ENCODE measurements at places on chromosomes 7 and 10. TPM values are rescaled to one million over a fixed set of nuclear protein-coding genes. Genes with fewer than 3 reads are reported as not detected.

DNA sequence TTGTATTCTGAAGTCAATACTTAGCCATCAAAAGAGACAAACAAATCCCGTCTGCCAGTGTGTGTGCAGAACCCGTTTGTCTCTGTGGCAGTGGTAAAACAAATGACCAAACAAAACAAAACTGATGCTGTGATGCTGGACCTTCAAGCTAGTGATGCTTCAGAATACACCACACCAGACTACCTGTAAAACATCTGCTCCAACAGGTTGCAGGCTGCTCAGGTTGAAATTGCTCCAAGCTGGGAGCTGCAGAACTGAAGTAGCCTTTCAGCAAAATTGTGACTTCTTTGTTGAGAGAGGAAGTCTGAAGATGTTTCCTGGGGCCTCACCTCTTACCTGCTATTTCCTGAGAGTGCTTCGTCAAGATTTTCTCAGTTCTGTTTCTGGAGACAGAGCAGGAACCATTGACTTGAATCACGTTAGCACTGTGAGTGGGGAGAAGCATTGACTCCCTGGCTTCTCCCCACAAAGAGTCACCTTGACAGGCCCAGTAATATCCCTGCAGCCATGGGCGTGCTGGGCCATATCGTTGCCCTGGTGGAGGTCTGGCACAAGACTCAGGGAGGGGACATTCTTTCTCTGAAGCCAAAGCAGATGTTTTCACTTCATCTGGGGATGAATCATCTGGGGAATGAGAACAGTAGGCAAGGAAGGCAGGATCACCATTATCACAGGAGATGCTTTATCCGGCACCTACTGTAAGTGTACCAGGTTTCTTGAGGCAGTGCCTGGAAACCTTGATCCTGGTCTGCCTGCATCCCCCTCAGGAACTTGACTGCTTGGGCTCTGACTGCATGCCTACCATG, 80.2 kb downstream of the RBM20 start:
- DNase-seq = no peak

- DNase-seq = no peak
Observed at GRCh38 chr10:43880160-43880559, 231.5 kb upstream of the ZNF32 start.

DNA sequence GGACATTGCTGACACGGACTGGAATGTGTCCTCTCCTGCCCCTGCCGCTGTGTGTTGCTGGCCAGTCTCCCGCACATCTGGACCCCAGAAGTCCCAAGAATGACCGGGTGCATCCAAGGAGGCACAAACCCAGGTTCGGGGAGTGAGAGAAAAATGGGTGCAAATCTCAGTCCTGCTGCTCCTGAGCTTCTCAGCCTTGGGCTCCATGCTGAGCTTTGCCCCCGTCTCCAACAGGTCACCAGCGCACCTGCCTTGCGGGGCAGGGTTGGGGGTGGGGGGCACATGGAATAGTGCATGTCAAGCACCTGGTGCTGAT, 6.0 kb upstream of the NANOS1 start:
- no peak for DNase-seq

GRCh38 chr7:1176891-1177373, 16.9 kb upstream of the ZFAND2A start:
- DNase-seq = peak; percentile 91

GRCh38 chr7:159329818-159330378, 185.2 kb upstream of the VIPR2 start:
- DNase-seq = no peak

The HOXA9 gene
- total RNA-seq = 22.0 TPM

The C10orf62 gene
- total RNA-seq = not detected

The ACSM6 gene
- total RNA-seq = not detected

The C7orf33 gene
- total RNA-seq = not detected

The PTPRZ1 gene
- total RNA-seq = 0.49 TPM

The CFAP43 gene
- 0.22 TPM for total RNA-seq

The CCL24 gene
- total RNA-seq = 3.4 TPM
